ENCODE measurements at places on chromosomes 4 and X.
A peak's percentile ranks its signal among the peaks of the same experiment; 100 is the strongest.

DNA sequence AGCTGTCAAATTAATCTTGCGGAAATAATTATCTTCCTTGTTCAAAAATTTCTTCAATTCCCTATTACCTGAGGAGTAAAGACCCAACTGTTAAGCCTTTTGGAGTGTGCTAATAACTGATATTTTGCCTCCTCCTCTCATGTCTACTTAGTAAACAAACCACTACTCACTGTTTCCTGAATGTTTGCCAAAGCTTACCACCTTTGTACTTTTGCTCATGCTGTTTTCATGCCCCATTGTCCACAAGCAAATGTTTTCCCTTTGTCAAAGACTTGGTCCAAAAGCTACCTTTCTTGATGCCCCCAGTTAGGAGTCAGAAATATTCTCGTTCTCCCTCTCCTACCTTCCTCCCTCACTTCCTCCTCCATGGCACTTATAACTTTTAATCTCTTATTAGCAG, 226.1 kb downstream of the ENOX2 start:
- no peak for DNase-seq

DNA sequence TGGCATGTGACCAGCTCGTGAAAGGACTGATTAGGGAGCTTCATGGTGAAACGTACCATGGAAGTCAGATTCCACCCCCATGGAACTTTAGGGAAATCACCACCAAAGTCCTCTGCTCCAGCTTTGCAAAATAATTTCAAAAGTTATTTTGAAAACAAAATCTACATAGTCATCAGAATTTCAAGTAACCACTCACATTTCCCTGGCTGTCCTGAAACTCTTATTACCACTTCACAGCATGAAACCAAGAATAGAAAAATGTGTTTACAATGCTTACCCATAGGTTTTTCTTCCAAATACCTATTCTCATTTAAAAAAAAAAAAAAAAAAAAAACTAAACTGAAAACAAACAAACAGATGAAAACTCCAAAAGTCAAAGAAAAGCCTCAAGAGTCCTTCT, 198.7 kb downstream of the PDGFRA start:
- DNase-seq, result no peak

DNA sequence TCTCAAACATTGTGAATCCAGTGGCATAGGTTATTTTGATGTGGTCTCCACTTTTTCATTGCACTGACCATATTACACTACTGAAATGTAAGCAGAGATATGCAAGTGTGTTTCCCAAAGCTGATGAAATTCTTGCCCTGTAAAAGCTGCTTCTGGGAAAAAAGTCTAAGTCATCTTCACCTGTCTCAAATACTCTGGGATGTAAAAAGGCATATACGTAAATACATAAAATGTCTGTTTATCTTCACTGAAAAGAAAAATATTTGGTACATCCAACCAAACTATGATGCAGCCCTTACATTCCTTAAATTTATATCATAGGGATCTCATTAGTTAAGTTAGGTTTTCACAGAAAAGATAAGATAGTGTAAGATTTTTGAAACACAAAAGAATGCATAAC, 7.9 kb downstream of the KDR start:
- no peak for DNase-seq

DNA sequence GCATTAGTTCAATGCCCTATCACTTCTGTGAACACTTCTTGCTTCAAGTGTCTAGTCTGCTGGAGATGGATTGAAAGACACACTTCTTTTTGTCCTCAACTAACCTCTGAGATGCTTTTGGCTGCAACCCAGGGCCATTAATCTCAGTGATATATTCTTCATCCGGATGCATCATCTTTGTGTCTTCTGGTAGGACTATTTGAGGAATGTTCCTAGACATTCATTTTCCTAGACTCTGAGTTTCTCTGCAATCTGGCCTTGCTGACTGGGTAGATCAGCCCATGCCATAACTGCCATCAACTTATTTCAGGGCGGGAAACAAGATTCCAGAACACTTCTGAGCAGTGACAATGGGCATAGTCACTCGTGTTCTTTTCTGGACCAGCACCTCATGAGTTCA, 329.4 kb downstream of the PDGFC start:
- DNase-seq, result no peak

- DNase-seq, result no peak
Measured at GRCh38 chrX:131783555-131784308, 239.4 kb upstream of the STK26 start.

DNA sequence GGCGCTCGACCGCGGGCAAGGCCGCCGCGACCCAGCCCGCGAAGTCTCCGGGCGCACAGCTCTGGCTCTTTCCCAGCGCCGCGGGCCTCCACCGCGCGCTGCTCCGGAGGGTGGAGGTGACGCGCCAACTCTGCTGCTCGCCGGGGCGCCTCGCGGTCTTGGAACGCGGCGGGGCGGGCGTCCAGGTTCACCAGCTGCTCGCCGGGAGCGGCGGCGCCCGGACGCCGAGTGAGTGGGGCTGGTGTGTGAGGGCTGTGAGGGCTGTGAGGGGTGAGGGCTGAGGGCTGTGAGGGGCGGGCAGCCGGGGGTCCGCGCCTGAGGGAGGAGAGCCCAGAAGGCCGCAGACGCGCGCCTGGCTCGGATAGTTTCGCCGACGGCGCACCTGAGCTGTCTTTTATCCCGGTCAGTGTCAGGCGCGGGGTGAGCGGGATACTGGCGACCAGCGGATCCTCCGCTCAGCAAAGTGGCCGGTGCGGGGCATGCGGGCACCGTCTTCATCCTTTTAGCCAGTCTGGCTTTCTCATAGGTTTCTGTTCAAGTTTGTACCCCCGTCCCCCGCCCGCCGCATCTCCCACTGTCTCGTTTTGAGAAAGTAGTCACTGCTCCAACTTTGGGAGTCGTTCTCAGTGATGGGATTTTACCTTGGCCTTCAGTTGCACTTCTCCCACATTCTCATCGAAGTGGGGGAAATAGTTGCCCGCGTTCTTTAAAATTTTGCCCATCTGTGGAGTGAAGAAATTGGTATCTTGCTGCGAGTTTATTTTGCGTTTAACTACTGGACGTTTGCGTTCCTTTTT, 586 bp downstream of the HERC5 start:
- no peak for DNase-seq

DNA sequence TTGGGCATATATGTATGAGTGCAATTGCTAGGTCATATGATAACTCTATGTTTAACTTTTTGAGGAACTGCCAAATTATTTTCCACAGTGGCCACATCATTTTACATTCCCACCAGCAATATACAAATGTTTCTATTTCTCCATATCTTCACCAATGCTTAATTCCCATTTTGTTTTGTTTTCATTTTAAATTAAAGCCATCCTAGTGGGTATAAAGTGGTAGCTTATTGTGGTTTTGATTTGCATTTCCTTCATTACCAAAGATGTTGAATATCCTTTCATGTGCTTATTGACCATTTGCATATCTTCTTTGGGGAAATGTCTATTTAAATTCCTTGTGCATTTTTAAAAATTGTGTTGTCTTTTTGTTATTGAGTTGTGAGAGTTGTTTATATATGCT, 36.7 kb upstream of the SCOC start:
- DNase-seq, result no peak

DNA sequence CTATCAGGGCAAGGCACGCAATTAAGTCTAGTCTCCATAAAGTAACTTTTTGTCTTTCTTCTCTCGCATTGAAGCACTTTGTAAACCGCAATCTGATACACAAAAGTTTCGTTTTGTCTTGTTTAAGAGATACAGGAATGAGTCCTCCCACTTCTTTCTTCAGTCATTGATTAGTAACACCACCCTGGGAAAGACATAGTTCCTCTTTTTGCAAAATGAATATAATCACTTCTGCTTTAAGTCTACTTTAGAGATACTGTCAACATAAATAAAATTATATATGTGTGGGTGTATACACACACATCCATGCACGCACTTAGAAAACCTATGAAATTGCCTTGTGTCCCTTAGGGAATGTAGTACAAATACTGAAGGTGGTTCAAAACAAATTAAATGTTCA, 11.7 kb downstream of the COQ2 start:
- DNase-seq, result peak; percentile 9

- DNase-seq, result no peak
Measured at GRCh38 chr4:84378356-84378755, 120.7 kb downstream of the NKX6-1 start.

DNA sequence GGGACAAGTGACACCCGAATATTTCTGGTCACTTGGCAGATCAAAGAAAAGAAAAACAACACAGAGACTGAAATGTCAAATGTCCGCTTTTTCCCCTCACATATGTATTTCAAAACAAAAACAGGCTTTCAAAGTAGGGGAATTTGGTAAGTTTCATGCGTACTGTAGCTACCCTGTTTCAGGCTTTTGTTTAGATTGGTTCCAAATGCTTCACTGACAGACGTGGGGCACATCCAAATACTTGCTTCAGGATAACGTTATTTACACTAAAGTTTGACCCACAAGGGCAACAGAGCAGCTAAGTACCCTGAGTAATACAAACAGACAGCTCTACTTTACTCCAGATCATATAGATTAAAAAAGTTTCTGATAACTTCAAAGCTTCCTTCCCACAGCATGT, 804.5 kb upstream of the POU3F4 start:
- DNase-seq, result no peak

- DNase-seq, result no peak
Measured at GRCh38 chrX:125198546-125198945, 121.1 kb upstream of the TEX13C start.

- no peak for DNase-seq
Measured at GRCh38 chrX:133852837-133853356, 132.5 kb downstream of the GPC3 start.

- no peak for DNase-seq
Measured at GRCh38 chr4:78184584-78184983, 127.5 kb downstream of the FRAS1 start.

DNA sequence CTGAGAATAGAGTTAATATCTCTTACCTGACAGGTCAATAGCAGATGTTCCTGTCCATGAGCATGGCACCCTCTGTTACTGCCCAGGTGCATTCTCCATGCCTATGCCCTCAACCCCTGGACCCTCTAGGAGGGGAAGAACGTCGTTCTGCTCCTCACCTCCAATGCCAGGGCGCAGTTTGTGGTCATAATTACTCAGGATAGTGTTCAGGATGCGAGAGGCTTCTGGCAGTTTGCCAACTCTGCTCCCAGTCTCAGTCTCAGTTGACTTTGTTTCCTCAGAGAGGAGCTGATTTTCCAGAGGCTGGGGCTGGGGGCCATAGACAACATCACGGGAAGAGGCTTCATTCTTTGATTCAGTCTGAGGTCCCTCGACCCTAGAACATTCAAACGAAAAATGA, 4.4 kb downstream of the GABRE start:
- DNase-seq, result no peak

GRCh38 chr4:182604161-182604622, 313.0 kb downstream of the DCTD start:
- DNase-seq, result no peak

DNA sequence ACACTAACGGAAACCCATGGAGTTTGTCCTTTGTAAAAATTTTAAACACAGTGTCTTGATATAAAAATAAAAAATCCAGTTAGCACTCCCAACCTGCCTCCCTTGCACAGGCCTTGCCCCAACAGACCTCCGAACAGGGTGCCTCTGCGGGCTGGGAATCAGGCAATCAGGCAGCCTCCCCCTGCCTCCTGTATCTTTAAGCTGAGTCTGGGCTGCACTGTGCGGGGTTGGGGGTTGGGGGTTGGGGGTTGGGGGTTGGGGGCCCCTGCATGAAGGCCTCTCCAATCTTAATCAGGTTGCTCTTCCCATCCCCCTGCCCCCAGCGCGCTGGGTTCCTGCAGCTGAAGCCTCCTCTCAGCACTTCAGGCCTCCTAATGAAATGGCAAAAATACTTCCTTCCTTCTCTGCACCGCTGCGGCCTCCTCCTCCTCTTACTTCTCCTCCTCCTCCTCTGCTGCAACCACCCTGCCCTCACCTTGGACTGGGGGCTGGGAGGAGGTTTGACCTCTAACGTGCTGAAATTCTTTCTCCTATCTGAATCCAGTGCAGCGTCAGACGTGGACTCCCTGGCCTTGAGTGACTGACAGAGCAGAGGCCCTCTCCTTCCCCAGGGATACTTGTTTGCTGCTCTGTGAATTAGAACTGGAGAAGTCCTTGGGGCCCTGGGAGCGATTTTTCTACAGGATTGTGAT, 26.6 kb downstream of the NLGN3 start:
- peak; percentile 23 for DNase-seq

GRCh38 chrX:3252744-3253143, 93.7 kb downstream of the MXRA5 start:
- no peak for DNase-seq

DNA sequence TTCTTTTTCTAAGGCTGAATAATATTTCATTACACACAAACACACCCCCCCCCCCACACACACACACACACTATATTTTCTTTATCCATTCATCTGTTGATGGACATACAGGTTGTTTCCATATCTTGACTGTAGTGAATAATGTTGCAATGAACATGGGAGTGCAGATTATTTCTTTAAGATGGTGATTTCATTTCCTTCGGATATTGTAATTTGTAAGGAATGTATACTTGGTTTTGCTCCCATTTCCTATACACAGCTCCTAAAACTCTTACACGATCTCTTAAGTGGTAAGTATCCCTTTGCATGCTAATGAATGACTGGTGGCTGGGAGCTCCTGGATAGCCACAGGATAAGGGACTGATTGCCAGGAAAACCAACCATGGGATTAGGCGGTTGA, 14.7 kb upstream of the RBMXL3 start:
- no peak for DNase-seq

DNA sequence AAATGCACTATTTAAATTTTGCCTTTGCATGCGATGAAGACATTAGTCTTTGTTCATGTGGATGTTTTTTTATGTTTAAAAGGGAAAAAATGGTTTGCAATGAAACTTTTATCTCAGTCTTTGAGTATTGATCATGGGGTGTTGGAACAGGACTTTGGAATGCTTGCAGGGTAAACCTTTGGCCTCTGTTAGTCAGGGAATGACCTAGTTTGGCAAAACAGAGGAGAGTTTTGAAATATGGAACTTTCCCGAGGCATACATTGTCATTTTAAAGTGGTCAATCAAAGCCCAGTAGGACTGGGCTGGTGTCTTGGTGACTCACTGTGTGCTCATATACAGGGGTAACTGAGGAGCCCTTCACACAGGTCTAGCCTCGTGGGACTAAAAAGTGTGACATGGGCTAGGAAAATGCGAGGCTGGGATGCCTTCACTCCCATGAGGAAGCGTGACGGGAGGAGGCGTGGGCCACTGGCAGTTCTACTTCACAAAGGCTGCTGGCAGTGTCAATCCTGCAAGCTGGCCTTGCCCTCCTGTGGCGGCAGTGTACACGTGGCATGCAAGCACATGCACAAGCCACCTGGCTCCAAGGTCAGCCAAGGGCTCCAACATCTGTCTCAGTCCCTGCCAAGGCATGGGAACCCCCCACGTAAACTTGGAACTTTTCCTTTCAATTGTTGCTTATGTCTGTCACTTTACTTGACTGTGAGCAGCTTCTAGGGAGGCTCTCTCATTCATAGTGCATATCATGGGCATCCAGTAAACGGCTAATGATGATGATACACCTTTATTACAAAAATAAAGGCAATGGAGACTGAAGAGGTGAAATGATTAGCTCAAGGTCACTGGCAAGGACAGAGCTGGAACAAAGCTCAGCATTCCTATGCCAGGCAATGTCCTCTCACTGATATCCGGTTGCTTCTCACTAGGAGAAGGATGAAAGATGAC, 5.2 kb upstream of the F11 start:
- no peak for DNase-seq

GRCh38 chr4:26985873-26986272, 125.2 kb downstream of the STIM2 start:
- DNase-seq, result no peak

Data from AML-193 (cell line).